ENCODE measurements at places on chromosomes 3 and 15. TPM values are rescaled to one million over a fixed set of nuclear protein-coding genes. Genes with fewer than 3 reads are reported as not detected.

Gene SLC12A1
- not detected for polyA plus RNA-seq

Gene NOX5
- 0.29 TPM for polyA plus RNA-seq

Gene LINGO1
- 0.08 TPM for polyA plus RNA-seq

Gene SH2D7
- polyA plus RNA-seq, result not detected

Gene MYO1E
- polyA plus RNA-seq, result 43.3 TPM

Gene FSIP1
- 0.21 TPM for polyA plus RNA-seq

Gene THRB
- 2.5 TPM for polyA plus RNA-seq

Gene FBXW12
- not detected for polyA plus RNA-seq

Gene ESYT3
- polyA plus RNA-seq, result 0.63 TPM

Gene VPS39
- 20.7 TPM for polyA plus RNA-seq

Gene PP2D1
- not detected for polyA plus RNA-seq

Gene TXNRD3
- polyA plus RNA-seq, result 5.5 TPM

Gene SELENOT
- 62.5 TPM for polyA plus RNA-seq

Gene TLR9
- polyA plus RNA-seq, result 0.10 TPM

Gene PHLDB2
- 7.6 TPM for polyA plus RNA-seq

Gene TBC1D5
- 4.5 TPM for polyA plus RNA-seq

Gene DLL4
- polyA plus RNA-seq, result 1.8 TPM

Gene KNG1
- not detected for polyA plus RNA-seq

Gene ZBED2
- 11.2 TPM for polyA plus RNA-seq

Gene PRR20G
- polyA plus RNA-seq, result not detected

Gene PCSK6
- polyA plus RNA-seq, result 6.5 TPM

Gene PXYLP1
- polyA plus RNA-seq, result 1.2 TPM

Gene ZNF502
- polyA plus RNA-seq, result 2.2 TPM

Gene GPR27
- 3.2 TPM for polyA plus RNA-seq

Gene SEMA4B
- polyA plus RNA-seq, result 121 TPM

Gene RPLP1
- polyA plus RNA-seq, result 1,782 TPM

Gene AP3B2
- polyA plus RNA-seq, result 2.8 TPM

Gene MYZAP
- polyA plus RNA-seq, result 38.2 TPM

Gene GAP43
- 0.08 TPM for polyA plus RNA-seq

Gene HESX1
- 0.51 TPM for polyA plus RNA-seq

Gene UQCC5
- 37.7 TPM for polyA plus RNA-seq

Gene LYSMD2
- 5.9 TPM for polyA plus RNA-seq
